ENCODE measurements at places on chromosomes 6 and 20. TPM values are rescaled to one million over a fixed set of nuclear protein-coding genes. Genes with fewer than 3 reads are reported as not detected.

The CDKN1A gene
- total RNA-seq = 299 TPM

The HLA-DQB2 gene
- not detected for total RNA-seq

The LTA gene
- not detected for total RNA-seq

The TINAG gene
- total RNA-seq = not detected

The ADAM33 gene
- total RNA-seq = not detected

All from mammary microvascular endothelial cell (primary cell).